Fibroblast of skin of left quadriceps (primary cell): ENCODE measurements at places on chromosomes 7 and 10.
A peak's percentile ranks its signal among the peaks of the same experiment; 100 is the strongest.

DNA sequence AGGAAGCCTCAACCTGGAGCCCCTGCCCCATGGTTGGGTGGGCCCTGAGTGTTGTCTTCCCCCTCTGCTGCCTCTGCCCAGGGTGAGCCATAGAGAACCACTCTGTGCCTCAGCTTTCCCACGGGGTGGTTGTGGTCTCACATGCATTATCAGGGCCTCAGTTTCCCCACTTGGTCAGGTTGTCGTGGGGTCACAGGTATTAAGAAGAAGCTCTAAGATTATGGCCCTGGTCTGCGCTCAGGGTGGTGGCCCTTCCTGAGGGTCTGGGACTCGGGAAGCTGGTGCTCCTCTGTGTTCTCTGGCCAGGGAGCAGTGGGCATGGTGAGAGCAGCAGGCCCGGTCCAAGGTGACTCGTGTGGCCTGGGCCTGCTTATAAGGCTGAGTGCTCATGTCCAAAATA, 17.8 kb downstream of the LRRC27 start:
- no peak for DNase-seq

- no peak for DNase-seq
These were observed 322.1 kb downstream of the DNAJB6 start for GRCh38 chr7:157658851-157659412.

DNA sequence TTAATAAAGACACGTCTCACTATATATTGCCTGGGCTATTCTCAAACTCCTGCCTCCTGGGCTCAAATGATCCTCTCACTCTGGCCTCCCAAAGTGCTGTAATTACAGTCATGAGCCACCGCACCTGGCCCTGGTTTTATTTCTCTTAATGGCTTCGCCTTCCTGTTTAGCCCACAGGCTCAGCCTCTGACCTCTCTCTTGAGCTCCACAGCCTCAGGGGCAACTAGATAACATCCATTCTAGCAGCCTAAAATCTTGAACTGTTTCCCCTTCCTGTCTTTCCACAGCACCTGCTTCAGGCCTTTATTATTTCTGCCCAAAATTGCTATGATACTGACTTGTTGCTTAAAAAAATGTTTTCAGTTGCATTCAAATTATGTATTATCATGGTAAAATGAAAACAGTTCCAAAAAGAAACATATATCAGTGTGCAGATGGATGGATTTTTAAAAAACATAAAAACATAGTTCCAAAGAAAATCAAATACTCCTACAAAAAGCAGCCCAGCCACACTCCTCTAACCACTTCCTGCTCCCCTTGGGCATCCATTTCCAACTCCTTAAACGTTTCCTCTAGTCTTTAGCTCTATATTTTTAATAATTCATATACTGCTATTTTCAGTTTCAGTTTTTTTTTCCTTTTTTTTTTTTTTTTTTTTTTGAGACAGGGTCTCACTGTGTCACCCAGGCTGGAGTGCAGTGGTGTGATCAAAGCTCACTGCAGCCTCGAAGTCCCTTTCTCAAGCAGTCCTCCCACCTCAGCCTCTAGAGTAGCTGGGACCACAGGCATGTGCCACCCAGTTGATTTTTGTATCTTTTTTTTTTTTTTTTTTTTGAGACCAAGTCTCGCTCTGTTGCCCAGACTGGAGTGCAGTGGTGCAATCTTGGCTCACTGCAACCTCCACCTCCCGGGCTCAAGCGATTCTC, 5.1 kb upstream of the BAZ1B start:
- DNase-seq = no peak

DNA sequence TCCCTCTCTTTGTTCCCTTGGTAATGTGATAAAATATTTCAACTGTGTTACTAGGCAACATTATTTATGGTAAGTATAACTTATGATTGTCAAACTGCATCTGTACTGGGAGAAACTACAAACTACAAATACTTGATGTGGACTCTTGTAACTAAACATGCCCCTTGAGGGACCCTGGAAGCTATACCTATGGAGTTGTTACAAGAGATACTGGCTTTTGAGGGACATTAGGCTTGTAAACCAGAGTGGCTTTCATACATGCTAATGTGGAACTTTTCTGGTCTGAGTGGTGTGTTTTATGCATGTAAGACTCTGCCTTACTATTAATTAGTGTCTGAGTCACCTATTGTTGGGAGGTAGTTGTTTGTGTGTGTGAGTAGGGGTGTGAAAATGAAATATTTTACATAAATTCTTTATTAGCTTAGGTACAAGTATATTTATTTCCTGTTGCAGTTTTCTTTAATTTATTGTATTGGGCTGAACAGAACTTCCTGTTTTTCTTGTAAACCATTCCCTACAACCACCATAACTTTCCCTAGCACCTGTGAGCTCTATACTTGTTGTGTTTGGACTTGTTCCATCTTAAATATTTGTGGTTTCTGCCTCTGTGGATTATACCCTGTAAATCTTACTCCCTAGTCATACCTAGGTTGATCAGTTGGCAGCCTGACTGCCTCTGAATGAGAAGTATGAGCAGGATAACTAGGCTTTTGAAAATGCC, 49.8 kb downstream of the STK31 start:
- DNase-seq = peak; percentile 8

GRCh38 chr10:116521424-116522290, 24.1 kb upstream of the PNLIP start:
- peak; percentile 4 for DNase-seq
